ENCODE measurements at places on chromosomes 7 and 10.

DNA sequence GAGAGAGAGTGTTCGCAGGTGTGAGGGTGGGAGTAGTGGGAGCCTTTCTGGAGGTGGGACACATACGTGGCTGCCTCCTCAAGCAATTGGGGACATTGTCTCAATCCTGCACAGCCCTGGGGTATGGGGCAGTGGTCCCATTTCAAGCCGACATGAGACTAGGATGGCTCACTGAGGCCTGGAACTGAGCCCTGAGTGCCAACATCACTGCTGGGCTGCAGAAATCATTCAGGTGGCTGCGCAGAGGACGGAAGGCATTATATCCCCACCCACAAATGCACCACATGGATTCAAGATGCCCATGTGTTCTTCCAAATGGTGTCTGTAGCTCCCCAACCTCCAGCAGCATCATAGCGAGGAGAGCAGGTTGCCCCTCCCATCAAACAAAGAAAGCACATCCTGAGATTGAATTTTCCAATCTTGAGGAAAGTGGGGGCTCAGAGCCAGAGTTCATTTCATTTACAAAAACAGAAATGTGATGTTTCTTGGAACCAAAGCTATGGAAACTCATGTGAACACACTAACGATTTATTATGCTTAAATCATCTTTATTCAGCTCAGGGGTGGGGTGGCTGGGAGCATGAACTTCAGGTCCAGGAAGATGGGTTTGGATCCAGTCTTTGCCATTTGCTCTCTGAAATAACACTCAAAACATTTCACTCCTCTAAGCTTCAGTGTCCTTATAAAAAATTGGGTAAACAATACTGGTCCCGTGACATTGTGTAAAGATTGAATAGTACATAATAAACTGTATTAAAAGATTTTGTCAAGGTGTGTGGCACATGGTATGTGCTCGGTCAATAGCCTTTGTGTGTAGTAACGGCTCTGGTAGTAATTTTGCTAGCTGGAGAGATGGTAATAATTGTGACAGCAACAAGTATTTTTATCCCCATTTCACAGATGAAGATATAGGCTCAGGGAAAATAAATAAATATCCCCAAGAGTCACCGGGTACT is 4.6 kb downstream of the SFTPA2 start:
- no peak for DNase-seq

DNA sequence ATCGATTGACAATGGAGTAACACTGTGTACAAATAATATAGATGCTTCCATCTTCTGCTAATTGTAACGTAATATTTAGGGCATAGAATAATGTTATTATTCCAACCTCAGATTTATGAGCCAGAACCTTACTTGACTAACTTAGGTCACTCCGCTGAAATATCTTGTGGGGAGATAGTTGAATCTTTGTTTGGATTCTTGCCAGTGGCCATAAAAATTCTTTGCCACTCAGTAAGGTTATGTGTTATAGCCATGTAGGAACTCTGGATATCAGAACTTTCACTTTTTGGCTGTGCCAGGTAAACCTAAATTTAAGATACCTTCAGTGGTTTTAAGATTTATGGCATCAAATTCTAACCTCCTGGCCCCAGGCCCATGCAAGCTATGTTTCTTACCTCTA is 197.6 kb downstream of the WDR11 start:
- DNase-seq, result no peak

GRCh38 chr7:73973091-73973490 is 54.9 kb upstream of the ELN start:
- no peak for DNase-seq

DNA sequence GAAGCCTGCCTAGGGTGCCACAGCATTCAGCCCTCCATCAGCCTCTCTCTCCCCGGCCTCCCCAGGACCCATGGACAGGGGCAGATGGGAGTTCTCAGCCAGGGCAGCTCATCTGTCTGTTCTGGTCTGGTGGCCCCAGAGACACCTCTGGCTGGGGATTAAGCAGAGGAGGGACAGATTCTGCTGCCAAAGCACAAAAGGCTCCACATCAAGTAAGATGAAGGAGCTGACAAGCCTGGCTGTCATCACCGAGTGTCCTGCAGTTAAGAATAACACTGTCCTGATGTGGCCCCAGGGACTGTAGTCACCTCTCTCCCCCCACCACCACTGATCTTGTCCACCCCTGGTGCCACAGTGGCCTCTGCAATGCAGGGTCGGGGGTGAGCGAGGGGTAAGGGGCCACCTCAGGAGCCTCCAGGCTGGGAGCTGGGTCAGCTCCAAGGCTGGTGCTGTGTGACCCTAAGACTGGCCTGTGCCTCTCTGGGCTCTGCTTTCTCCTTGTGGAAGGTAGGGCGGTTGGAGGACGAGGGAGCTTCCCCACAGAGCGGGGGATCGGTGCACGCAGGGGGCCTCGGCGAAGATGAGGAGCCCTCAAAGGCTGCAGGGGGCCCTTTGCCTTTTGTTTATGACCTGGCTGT is 18.7 kb downstream of the C10orf105 start:
- DNase-seq, result no peak

DNA sequence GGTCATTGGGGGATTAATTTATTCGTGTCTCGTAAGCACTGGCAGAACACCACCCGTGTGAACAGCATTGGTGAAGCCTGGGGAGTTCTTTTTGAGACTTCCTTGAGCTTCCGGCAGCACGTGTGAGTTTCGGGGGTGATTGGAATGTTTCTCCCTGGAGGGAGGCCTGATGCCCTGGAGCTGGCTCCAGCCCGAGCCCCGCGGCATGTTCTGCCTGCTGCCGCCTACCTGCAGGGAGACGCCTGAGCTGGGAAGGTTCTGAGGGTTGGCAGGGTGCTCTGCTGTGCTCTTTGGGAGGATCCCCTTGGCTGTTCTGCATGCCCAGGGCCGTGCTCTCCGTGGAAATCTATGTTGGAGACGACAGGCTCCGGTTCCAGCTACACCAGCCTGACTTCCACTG is 159.3 kb downstream of the MGMT start:
- DNase-seq, result no peak

DNA sequence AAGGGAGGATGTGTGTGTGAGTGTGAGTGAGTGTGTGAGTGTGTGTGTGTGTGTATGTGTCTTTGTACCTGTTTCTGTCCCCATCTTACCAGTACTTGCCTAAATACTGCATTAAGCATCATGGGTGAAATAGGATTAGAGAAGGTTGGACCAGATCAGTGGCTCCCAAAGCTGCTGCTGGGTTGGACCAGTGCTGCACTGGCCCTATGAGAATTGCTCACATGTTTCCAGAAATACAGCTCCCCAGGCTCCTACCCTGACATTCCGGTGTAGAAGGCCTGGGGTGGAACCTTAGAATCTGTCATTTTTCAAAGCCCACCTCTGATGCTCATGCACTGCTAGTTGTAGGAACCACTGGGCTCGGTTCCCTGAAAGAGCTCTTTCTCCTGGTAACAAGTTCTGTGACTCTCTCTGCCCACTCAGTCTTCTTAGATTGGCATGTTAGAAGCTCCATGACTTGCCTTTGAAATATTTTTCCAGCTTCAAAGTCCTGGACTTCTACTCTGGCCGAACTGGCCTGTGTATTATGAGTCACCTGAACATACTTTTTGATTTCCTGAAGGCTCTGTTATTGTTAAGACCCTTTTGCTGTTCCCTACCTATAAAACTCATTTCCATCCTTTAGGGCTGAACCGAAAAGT is 224.7 kb downstream of the CUX1 start:
- DNase-seq, result no peak
